Stimulated activated CD8-positive, alpha-beta memory T cell treated with anti-CD3 and anti-CD28 coated beads, Interleukin-15, amount 100 ng/mL, for 24 hours (primary cell): ENCODE measurements at places on chromosomes 16 and 17.

DNA sequence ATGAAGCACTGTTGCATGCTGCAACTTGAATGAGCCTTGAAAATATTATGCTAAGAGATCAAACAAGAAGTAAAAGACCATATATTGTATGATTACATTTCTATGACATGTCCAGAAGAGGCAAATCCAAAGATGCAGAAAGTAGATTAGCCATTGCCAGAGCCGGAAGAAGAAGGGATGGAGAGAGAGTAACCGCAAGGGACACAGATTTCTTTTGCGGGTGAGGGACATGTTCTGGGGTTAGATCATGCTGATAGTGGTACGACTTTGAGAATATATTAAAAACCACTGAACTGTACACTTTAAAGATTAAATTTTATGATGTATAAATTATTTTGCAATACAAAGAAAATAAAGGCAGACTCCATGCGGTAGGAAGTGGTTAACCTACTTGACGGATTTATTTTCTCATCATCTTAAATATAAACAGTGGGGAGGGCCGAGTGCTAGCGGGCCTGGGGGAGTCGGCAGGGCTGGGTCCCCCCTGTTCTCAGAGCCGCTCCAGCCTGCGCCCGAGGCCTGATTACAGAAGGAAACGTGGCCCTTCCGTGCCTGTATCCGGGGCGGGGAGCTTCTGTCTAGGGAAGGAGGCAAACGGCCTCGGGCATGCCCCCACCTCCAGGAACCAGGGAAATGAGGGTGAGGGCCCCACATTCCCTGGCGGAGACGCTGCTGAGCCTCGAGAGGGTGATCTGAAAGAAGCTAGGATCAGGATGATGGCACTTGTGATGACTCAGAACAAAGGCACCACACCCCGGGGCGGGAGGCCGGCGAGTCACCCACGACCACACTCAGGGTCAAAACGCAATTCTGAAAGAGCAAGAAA, 48.0 kb downstream of the SHCBP1 start:
- no peak for DNase-seq

DNA sequence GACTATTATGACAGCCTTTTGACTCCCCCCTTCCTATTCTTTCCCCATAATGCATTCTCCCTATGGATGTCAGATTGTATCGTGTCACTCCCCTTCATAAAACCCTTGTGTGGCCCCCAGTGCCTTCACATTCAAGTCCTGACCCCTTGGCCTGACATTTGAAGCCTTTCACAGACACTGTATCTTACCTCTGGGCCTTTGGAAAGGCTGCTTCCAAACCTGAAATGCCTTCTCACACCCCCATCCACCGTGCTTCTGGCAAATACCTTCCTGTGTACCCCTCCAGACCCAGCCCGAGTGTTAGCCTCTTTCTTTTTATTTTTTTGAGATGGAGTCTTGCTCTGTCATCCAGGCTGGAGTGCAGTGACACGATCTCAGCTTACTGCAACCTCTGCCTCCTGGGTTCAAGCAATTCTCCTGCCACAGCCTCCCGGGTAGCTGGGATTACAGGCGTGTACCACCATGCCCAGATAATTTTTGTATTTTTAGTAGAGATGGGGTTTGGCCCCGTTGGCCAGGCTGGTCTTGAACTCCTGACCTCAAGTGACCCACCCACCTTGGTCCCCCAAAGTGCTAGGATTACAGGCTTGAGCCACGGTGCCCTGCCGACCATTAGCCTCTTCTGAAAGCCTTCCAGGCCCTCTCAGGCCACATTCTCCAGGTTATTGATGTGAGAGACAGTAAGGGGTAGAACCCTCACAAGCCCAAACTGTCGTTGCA, 2.1 kb downstream of the ARMC5 start:
- no peak for DNase-seq

GRCh38 chr17:57284984-57285646, 28.8 kb downstream of the MSI2 start:
- no peak for DNase-seq

DNA sequence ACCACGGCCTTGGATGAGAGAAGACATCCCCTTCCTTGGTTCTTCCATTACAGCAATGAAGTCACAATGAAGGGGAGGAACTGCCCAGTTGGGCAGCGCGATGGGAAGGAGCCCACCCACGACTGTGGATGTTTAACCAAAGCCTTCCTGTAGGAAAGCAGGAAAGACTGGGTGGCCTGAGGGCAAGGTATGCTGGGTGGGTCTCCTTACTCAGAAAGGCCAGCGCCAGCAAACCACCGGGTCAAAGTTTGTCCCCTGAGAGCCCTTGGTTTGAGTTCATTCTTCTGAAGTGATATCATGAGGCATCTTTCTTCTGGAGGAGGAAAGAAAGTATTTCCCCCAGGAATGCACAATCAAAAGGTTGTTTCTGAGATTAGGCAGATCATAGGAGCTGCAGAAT, 105.2 kb downstream of the C16orf95 start:
- DNase-seq = no peak

DNA sequence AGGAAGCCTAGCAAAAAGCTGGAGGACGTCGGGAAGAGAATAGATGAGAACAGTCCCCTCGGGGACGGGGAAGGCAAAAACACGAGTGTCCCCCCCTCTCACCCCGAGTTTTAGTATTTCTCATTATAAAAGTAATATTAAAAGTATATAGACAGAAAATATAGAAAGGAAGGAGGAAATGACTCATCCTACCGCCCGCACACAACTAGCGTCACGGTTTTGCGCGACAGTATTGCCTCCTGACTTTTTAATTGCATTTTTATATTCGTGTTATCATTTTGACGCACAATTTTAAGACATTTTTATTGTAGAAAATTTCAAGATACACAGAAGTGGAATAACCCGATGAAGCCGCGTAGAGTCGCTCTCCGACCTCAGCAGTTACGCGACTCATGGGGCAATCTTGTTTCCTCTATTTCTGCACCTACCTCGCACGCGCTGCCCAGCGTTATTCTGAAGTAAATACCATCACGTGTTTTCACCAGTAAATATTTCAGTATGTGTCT, 652 bp upstream of the SLC25A19 start:
- peak; percentile 25 for DNase-seq

GRCh38 chr16:58036943-58037342, 11.4 kb downstream of the MMP15 start:
- DNase-seq = no peak
